ENCODE measurements at places on chromosomes 3 and 15. TPM values are rescaled to one million over a fixed set of nuclear protein-coding genes. Genes with fewer than 3 reads are reported as not detected.

GRCh38 chr3:14658978-14659377, 7.4 kb downstream of the CCDC174 start:
- no peak overlapping the region for H3K4me3 ChIP-seq
- H3K36me3 ChIP-seq, result peaks cover 94% of the 10 kb centered on the region
- no peaks in the 10 kb centered on the region for H3K27me3 ChIP-seq
- peaks cover 1% of the 10 kb centered on the region for H3K4me1 ChIP-seq
- no peak overlapping the region for H3K27ac ChIP-seq

DNA sequence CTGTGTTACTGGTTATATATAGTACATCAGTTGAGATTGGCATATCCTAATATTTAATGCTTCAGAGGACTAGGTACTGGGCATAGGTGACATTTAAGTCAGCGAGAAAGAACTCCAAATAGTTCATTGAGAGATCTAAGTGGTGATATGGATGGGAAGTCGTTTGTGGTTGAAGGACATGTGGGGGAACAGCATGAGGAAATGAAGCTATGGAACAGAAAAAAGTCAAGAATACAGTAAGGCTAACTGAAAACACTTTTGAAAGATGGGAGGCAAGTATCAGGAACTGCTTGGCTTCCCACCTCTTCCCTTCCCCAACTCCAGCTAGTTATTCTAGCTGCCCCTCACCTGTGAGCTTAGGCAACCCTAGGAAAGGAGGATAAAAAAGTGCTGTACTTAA, 3.7 kb upstream of the MYO5A start:
- no peak for DNase-seq
- peaks cover 15% of the 10 kb centered on the region for H3K4me1 ChIP-seq
- H3K36me3 ChIP-seq, result peaks cover 2% of the 10 kb centered on the region
- no peak overlapping the region for H3K27ac ChIP-seq

DNA sequence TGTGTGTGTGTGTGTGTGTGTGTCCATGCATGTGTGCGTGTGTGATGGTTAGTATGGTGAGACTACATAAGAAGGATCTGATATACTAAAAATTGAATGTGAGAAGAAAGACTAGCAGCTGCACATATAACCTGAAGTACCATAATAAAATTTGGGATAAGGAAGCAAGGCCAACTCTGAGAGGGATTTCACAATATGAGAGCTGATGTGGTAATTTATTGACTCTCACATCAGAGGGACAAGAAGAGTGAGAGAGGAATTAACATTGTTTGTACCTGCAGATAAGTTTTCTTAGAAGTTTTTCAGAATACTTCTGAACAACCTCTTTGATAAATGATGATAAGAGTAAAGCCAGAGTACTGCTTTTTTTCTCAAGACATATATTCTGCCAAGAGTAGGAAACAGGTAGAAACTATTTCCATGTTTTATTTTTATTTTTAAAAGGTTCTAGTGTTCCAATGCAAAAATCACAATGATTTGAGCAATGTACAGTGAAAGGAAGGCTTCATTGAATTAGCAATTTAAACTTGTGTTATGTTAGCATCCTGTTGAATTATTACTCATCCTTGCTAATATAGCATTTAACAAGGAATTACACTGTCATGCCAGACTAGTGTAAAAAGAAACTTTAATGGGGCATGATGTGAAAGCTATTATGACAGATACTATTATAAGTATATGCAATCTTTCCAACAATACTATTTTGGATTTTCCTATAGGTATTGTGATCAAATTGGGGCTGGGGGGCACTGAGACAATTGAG, 415.5 kb upstream of the ARPP21 start:
- DNase-seq, result no peak
- H3K36me3 ChIP-seq, result no peaks in the 10 kb centered on the region
- no peaks in the 10 kb centered on the region for H3K4me1 ChIP-seq
- H3K4me3 ChIP-seq, result no peak overlapping the region
- H3K27me3 ChIP-seq, result no peaks in the 10 kb centered on the region

GRCh38 chr15:31325595-31326155, 960 bp upstream of the KLF13 start:
- DNase-seq, result peak; percentile 60
- peak overlapping the region; percentile 93 for H3K4me3 ChIP-seq
- H3K27ac ChIP-seq, result peak overlapping the region; percentile 98
- no peaks in the 10 kb centered on the region for H3K27me3 ChIP-seq
- H3K4me1 ChIP-seq, result peaks cover 58% of the 10 kb centered on the region
- H3K36me3 ChIP-seq, result peaks cover 22% of the 10 kb centered on the region

- H3K4me3 ChIP-seq, result no peak overlapping the region
- H3K27ac ChIP-seq, result no peak overlapping the region
- no peaks in the 10 kb centered on the region for H3K36me3 ChIP-seq
- no peaks in the 10 kb centered on the region for H3K4me1 ChIP-seq
- no peak for DNase-seq
- no peaks in the 10 kb centered on the region for H3K27me3 ChIP-seq
Measured at GRCh38 chr3:77939726-77940125, 899.8 kb downstream of the ROBO2 start.

DNA sequence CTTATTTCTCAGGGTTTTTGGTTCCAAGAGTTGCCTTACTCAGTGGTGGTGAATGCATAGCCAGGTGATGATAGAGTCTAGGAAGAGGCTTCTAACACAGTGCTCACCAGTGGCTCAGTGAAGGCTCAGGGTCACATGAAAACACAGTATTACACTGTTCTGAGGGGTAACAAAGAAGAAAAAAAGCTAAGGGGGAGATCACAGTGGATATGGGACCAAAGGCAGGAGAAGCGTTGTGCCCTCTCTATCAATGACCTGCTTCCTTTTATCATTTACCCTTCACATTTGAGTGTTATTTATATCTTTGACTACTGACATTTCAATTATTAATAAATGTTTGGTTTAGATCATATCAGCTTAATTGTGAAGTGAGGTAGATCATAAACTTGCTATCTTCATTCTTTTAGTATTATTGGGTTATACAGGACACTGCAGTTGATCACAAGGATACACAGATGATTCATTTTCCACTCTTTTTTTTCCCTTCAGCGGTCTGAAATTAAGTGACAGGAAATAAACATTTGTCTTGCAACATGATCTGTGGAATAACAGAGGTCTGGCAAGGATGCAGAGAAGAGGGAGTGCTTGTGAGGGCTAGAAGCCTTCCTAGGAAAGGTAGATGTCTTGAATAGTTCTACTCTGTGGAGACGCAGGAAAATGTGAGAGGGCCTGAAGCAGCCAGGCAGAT, 171.7 kb downstream of the C3orf38 start:
- H3K27ac ChIP-seq, result no peak overlapping the region
- no peaks in the 10 kb centered on the region for H3K4me1 ChIP-seq
- no peaks in the 10 kb centered on the region for H3K27me3 ChIP-seq
- no peaks in the 10 kb centered on the region for H3K36me3 ChIP-seq

DNA sequence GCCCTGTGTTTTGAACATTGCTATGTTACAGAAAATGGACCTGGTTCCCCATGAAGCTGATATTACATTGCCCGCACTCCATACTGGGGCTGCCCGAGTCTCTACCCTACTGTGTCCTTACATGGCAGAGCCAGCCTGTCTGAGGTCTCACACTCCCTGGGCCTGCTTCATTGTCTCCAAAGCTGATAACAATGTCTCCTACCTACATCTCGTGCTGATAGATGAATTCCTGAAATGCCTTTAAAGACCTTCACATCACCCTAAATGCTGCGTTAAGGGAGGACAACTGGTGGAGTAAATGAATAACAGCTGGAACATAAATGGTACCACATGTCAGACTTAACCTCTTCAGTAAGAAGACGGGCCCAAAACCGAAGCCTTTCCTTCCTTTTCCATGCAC, 62.9 kb upstream of the PTX3 start:
- H3K36me3 ChIP-seq, result no peaks in the 10 kb centered on the region
- DNase-seq, result no peak
- peaks cover 2% of the 10 kb centered on the region for H3K27me3 ChIP-seq
- H3K27ac ChIP-seq, result no peak overlapping the region

DNA sequence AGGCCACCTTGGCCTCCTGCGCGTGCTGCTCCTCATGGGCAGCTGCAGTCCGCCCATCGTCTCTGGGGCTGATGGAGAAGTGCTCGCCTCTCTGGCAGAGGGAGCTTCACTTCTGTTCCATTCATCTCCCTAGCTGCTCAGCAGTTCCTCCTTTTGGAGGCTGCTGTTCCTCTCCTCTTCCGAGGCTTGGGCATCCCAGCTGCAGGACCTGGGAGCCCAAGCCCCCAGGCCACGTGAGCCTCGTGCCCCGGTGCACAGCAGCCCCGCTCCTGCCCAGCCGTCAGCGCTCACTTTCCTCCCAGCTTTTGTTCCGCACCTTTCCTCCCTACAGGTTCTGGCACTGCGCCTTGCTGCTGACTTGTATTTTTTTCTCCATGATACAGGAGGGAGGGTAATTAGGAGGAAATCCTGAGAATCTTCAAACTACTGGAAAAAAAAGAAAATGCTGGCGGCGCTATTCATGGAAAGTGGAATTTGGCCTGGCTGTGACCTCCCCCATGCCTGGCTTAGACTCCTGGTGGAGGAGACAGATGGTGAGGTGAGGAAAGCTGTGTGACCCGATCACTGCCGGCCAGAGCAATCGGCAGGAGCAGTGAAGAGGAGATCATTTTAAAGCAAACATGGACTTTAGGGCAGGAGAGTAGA, 210.1 kb downstream of the CHST2 start:
- H3K27me3 ChIP-seq, result no peaks in the 10 kb centered on the region
- H3K27ac ChIP-seq, result no peak overlapping the region
- DNase-seq, result no peak

- H3K36me3 ChIP-seq, result no peaks in the 10 kb centered on the region
- no peak overlapping the region for H3K27ac ChIP-seq
Measured at GRCh38 chr3:50971487-50971924, 296.8 kb downstream of the DOCK3 start.

DNA sequence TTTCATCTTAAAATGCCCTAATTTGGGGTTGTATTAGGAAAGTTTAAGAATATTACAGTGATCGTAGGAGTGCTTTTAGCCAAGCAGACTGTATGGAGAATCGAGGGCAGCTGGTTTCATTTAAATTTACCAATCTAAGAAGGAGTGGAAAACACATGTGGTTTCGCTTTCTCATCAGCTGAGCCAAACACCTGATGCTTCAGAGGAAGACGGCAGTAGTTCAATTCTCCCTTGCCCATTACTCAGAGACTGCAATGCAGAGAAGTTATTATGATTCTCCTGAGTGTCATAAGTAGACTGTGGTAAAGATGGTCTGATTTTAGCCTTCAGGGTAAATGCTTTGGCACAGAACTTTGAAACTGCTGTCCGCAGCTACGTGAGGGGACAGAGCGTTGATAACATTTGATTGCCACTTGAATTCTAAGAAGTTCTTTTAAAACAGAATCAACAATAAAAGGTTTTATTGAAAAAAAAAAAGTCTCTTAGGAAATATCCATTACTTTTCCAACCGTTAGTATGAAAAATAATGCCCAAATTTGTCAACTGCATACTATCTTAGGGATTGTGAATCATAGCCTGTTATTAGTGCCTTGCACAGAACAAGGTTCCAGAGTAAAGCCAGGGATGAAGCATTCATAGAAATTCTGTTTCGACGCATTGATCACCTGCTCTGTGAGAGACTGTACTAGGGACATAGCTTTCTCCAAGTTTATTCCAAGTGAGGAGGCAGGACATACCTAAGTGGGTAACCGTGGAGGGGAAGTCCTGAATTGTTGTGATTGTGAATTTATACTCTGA, 25.6 kb downstream of the LYSMD4 start:
- DNase-seq, result no peak
- H3K36me3 ChIP-seq, result peaks cover 55% of the 10 kb centered on the region
- H3K4me1 ChIP-seq, result peaks cover 25% of the 10 kb centered on the region
- H3K27ac ChIP-seq, result peak overlapping the region; percentile 12
- no peaks in the 10 kb centered on the region for H3K27me3 ChIP-seq

DNA sequence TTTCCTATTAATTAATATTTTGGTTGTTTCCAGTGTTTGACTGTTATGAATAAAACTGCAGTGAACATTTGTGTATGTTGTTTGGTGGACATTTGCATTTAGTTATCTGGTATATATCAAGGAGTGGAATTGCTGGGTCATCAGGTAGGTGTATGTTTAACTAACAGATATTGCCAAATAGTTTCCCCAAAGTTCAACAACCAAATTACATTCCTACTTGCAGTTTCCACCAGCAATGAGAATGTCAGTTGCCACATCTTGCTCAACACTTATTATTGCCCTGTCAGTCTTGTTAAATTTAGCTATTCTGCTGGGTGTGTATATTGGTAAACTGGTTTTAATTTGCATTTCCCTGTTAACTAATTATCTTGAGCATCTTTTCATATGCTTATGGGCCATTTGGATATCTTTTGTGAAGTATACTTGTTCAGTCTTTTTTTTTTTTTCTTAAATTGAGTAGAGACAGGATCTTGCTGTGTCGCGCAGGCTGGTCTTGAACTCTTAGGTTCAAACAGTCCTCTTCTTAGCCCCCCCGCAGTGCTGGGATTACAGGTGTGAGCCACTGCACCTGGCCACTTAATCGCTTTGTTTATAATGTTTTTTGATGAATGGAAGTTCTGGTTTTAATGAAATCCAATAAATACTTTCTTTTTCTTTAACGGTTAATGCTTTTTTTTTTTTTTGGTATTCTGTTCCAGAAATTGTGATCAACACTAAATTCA, 7.9 kb downstream of the FEM1B start:
- no peak overlapping the region for H3K4me3 ChIP-seq
- H3K27me3 ChIP-seq, result no peaks in the 10 kb centered on the region
- no peak for DNase-seq
- H3K4me1 ChIP-seq, result peaks cover 58% of the 10 kb centered on the region

GRCh38 chr3:126364731-126365301, 7.6 kb upstream of the KLF15 start:
- DNase-seq, result no peak
- H3K27me3 ChIP-seq, result peaks cover 19% of the 10 kb centered on the region
- no peak overlapping the region for H3K27ac ChIP-seq
- H3K4me1 ChIP-seq, result no peaks in the 10 kb centered on the region

The SQOR gene
- total RNA-seq, result 44.9 TPM

The RPL15 gene
- 2,710 TPM for total RNA-seq

The GRK7 gene
- total RNA-seq, result not detected

The DLL4 gene
- total RNA-seq, result 0.05 TPM

The ADAMTS17 gene
- total RNA-seq, result not detected

The FAM107A gene
- total RNA-seq, result not detected

The SAMD7 gene
- not detected for total RNA-seq
